ENCODE measurements at places on chromosomes 16 and 17.

GRCh38 chr16:19710191-19710908, 7.7 kb downstream of the KNOP1 start:
- no peak for DNase-seq

GRCh38 chr16:49596068-49596467, 222.5 kb downstream of the C16orf78 start:
- no peak for DNase-seq

- DNase-seq, result no peak
Observed at GRCh38 chr16:54277845-54278703, 8.5 kb downstream of the IRX3 start.

DNA sequence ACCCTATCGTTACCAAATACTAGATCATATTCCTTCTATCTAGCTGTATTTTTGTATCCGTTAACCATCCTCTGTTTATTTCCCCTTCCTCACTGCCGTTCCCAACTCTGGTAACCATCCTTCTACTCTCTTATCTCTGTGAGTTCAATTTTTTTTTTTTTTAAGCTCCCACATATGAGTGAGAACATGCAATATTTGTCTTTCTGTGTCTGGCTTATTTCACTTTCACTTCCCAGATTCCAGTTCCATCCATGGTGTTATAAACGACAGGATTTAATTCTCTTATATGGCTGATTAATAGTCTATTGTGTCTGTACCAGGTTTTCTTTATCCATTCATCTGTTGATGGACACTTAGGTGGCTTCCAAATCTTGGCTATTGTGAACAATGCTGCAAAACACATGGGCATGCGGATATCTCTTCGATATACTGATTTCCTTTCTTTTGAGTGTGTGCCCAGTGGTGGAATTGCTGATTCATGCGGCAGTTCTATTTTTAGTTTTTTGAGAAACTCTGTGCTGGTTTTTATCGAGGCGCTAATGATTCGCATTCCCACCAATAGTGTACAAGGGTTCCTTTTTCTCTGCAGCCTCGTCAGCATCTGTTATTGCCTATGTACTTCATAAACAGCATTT, 599.6 kb downstream of the TMEM114 start:
- no peak for DNase-seq

- DNase-seq, result no peak
Observed at GRCh38 chr17:79482727-79483521, 127.9 kb downstream of the RBFOX3 start.

DNA sequence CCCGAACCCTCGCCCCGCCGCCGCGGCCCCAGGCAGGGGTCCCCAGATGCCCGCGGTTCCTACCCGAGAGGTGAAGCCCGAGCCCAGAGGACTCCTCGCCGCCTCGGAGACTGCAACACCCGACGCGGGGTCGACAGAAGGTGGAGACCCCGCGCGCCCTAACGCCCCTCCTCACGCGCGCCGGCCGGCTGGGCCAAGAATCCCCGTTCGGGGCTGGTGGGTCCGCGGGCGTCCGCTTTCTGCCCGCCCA, 515 bp downstream of the SUMO2 start:
- DNase-seq, result no peak

DNA sequence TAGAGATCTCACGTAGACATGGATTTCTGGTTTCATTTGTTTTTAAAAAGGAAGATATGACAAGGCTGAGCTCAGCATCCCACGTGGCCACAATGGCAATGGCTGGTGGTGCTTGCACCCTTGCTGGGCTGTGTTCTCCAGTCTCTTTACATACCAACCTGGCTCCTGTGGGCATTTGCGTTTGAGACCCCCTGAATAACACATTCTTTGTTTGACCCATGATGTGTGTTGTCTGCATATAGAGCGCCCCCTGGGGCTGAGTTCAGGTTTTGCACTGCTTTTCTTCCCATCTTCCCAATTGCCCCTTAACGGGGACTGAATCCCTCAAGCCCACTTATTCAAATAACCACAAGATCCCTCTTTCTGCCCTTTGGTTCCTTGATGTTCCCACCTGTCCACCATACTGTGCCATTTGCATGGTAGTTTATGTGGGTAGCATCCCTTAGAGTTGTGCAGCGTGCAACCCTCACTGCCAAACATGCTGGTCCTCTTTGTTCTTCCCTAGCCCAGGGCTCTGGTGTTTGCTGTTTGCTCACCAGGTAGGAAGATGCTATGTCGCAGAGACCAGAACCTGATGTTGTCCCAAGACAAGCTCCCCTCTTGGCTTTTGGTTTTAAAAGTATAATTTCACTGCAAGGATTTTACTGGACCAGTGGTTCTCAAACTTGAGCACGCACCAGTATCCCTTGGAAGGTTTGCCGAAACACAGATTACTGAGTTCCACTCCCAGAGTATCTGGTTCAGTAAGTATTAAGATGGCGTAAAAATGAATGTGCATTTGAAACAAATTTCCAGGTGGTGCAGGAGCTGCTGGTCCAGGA, 38.5 kb upstream of the NKD1 start:
- DNase-seq, result no peak
